Activated CD4-positive, alpha-beta memory T cell treated with anti-CD3 and anti-CD28 coated beads, Interleukin-2, amount 10 ng/mL, durations not matched to agents 7 days and 5 days (primary cell): ENCODE measurements at places on chromosomes 12 and 14.

GRCh38 chr14:50667684-50667995 is 466 bp downstream of the SAV1 start:
- no peak for DNase-seq

GRCh38 chr12:1531153-1531653 is 63.2 kb downstream of the FBXL14 start:
- DNase-seq, result no peak

DNA sequence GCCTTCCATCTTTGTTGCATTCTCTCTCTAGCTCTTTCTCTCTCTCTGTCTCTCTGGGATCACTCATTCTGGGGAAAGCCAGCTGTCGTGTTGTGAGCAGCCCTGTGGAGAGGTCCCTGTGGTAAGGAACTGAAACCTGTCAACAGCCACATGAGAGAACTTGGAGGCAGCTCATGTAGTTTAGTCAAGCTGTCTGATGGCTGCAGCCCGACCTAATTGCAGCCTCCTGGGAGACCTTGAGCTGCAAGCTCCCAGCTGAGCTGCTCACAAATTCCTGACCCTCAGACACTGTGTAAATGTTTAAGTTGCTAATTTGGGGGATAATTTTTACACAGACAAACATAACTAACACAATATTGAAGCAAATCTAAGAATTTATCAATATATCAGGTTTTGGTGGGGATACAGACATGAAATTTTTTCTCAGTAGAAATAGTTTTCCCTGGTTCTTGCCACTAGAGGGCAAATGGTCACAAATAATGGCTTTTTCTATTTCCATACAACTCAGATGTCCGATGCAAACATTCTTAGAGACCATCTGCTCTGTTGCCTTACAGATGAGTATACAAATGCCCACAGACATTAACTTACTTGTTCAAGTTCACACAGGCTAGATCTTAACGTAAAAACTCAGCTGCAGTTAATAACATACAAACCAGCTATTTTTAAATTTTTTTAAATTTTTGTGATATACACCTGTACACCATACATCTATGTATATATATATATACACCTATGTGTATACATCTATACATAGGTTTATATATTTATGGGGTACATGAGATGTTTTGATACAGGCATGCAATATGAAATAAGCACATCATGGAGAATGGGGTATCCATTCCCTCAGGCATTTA is 15.5 kb upstream of the KRR1 start:
- DNase-seq, result peak; percentile 30

GRCh38 chr14:100065942-100066574 is 836 bp downstream of the EVL start:
- DNase-seq, result peak; percentile 90

DNA sequence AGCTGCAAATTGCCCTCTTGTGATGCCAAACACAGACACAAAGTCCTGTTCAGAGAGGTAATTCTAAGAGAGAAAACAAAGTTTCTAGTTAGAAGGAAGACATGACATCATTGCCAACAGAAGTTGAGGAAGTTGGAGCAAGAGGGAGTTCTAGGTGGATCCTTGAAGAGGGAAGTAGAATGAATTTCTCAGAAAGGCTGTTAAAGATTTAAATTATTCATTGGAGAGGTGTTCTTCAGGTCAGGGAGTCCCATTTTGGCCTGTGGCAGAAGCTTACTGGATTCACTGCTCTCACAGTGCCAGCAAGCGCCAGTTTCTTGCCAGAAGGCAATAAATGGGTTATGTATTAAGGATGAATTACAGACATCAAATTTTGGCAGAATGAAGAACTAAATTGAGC is 15.3 kb downstream of the TSFM start:
- no peak for DNase-seq

DNA sequence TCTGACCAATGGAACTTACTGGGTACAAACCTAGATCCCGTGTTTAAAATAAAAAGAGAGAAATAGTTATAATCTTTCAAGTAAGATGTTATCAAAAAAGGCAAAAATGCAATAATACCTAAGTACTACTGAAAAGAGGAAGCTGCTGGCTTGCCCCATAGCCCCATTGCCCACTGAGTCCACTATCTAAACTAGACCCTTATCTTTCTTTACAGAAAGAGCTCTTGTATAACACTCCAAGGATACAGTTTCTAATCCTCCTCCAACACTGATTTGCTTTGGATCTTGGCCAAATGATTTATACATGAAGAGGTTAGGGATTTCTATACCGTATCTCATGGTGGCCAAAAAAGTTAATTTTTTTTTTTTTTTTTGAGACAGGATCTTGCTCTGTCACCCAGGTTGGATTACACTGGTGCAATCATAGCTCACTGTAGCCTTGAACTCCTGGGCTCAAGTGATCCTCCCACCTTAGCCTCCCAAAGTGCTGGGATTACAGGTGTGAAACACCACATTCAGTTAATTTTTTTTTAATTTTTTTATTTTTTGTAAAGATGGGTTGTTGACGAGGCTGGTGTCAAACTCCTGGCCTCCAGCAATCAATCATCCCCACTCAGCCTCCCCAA is 2.6 kb downstream of the GXYLT1 start:
- no peak for DNase-seq

- DNase-seq, result no peak
Measured at GRCh38 chr14:37620856-37621255, 25.4 kb downstream of the TTC6 start.
